Neuronal stem cell (in vitro differentiated cells): ENCODE measurements at places on chromosomes 2 and 18.

DNA sequence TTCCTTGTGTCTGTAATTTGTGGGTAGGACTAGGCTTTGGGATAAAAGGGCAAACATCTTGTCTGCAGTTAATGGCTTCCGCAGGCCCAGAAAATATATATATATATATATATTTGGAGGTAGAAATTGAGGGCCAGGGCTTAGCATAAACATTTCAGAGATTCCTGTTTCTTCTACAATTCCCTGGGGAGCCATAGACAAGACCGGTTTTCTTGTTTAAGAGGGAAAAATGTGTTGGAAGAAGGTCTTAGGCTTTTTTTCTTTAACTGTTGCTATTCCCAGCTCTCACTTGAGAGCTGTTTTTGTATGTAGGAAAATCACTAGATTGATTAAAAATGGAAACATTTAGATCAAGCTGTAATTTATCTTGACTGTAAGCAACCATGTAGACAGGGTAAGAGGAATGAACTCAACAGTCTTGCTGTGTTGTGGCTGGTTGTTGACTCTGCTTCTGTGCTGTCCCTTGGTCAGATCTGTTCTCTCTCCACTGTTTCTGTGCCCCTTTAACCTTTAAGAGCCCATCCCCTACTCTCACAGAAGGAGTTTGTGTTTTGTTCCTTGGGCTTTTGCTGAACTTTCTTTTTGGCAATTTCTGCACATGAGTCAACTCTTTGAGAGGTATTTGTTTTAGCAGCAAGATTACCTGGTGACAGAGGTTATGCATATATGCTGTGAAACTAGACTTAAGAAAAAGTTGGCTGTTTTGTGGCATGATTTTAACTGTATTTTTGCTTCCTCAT is 58.3 kb downstream of the EFEMP1 start:
- no peak for DNase-seq

DNA sequence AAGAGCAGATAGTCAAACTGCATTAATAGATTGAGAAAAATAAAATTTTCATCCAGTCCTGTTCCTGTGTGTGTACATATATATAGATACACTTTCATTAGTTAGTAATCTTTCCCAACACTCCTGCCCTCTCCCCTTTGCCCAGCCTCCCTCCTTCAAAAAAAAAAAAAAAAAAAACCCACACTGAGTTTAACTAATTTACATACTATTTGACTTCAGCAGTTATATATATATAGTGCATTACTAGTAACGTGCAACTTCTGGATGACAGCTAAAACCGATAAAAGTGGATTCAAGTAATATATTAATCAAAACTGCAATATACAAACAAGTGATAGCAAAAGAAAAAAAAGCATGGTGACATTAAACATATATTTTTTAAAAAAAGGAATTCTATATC is 1.4 kb downstream of the FIGN start:
- no peak for DNase-seq

DNA sequence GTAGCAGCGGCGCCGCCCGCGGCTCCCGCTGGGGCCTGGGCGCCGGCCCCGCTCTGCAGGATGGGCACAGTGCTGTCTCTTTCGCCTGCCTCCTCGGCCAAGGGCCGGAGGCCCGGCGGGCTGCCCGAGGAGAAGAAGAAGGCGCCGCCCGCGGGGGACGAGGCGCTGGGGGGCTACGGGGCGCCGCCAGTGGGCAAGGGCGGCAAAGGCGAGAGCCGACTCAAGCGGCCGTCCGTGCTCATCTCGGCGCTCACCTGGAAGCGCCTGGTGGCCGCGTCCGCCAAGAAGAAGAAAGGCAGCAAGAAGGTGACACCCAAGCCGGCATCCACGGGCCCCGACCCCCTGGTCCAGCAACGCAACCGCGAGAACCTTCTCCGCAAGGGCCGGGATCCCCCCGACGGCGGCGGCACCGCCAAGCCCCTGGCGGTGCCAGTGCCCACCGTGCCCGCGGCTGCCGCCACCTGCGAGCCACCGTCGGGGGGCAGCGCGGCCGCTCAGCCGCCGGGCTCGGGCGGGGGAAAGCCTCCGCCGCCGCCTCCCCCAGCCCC is 369 bp downstream of the CDK5R2 start:
- DNase-seq: no peak

DNA sequence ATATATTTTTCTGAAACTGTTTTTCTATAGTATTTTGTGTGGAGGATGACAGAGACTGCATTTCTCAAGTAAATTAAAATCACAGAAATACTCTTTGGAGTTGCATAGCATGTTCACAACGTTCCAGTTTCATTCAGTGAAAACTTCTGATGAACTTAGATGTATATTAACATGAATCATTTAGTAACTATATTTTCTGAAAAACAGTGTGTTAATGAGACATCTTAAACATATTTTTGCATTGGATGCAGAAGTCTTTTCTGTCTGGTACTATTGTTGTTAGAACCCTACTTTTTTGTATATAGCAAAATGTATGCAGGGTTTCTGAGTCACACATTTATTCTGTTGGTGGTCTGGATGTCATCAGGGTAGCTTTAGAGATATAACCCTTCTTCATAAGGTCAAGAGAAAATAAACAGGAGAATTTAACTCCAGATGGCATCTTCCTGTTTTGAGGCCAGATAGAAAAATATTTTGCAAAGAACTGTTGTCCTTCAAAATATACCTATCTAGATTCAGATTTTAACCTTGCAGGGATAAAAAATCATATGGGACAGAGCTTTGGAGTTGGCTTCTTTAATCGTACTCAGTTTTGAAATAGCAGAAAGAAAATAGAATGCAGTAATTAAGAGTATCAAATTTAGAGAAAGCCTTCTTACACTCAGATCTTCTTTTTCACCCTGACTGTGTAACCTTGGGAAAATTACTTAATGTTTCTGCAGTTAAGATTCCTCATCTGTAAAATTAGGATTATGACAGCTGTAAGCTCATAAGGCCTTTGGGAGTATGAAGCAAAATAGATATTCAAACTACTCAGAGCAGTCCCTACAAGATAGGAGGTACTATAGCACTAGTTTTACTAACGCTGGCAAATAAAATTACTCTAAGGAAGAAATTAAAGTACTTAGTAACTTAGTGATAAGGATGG is 5.3 kb downstream of the COL3A1 start:
- no peak for DNase-seq

DNA sequence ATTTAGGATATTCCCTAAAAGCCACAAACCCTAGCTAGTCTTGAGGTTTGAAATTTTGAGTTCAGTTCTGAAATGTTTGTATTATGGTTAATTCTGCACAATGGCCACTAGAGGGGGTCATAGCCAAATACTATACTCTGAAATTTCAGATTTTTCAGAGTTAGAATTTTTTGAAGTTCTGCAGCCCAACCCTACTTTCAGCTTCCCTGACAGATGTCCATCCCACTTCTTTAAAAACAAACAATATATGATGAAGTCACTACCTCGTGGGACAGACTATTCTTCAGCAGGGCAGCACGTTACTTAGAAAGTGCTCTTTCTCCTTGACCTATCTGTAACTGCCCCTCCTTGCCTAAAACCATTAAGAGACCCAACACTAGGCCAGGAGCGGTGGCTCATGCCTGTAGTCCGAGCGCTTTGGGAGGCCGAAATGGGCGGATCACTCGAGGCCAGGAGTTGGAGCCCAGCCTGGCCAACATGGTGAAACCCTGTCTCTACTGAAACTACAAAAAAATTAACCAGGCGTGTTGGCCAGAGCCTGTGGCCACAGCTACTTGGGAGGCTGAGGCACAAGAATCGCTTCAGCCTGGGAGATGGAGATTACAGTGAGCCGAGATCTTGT is 48.2 kb upstream of the PAPOLG start:
- peak; percentile 21 for DNase-seq
